Activated T-cell treated with anti-CD3 and anti-CD28 coated beads for 4 hours (primary cell): ENCODE measurements at places on chromosomes 4 and X.

DNA sequence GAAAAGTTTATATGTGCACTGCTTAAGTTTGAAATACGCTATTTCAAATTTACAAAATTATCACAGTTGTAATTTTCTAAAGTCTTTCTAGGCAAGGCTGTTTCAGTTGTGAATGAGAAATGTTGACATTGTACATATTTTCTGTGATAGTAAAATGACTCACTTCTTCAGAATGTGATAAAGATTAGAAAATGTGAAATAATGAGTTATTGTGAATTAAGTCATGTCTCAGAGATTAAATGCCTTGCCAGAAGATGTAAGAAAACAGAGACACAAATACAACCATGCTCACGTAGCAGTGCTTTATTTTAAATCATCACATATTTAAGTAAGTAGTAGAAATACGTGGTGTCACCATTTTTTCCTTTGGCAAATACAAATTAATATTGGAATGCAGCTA, 768 bp downstream of the CLCN4 start:
- DNase-seq: no peak

GRCh38 chr4:83631066-83631465, 95.2 kb downstream of the GPAT3 start:
- DNase-seq: no peak

GRCh38 chr4:15469402-15470127, at the start of gene CC2D2A:
CC2D2A (plus strand) TSS chr4:15469882; CDS start chr4:15475933, 6,051 bp downstream.
- DNase-seq: no peak

- DNase-seq: no peak
These were observed 44.7 kb downstream of the SCD5 start for GRCh38 chr4:82753725-82754410.

DNA sequence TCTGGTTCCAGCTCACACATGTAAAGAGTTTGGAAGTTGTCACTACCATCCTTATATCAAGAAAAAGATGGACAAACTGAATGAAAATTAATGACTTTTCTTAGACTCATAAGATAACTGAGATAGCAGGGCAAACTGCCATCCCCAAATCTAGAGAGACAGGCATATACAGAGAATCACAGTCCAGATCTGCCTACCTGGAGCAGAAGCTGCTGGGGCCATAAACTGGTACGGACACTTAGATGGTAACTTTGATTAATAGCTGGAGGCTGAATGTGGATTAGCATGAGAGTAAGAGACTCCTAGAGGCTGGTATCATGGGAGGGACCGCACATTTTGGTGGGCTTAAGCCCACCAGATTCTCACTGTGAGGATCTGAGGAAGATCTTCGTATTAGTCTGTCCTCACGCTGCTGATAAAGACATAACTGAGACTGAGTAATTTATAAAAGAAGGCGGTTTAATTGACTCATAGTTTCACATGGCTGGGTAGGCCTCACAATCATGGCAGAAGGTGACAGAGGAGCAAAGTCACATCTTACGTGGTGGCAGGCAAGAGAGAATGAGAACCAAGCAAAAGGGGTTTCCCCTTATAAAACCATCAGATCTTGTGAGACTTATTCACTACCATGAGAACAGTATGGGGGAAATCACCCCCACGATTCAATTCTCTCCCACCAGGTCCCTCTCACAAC, 10.8 kb upstream of the POLA1 start:
- no peak for DNase-seq

- DNase-seq: no peak
These were observed 3.3 kb downstream of the XPNPEP2 start for GRCh38 chrX:129741880-129742758.

DNA sequence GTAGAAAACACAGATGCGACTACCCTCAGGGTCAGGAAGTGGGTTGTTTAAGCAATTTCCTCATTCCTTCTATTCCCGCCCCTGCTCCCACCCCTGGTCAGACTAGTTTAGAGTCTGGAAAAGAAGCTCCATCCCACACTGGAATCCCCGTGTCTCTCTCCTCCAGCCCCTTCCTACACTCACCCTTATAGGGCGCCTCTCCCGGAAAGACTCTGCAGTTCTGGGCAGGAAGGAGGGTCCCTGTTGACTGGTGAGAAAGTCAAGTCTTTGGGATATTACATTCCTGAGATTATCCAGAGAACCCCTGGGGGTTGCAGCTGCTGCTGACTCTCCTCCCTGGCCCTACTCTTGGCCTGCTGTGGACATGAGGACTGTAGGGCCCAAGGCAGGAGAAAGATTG, 11.9 kb downstream of the STARD8 start:
- DNase-seq: no peak

GRCh38 chr4:73684097-73684496, 56.3 kb upstream of the CXCL8 start:
- no peak for DNase-seq

- DNase-seq: no peak
These were observed 1145.1 kb upstream of the POU3F4 start for GRCh38 chrX:82362990-82363389.

GRCh38 chr4:18582841-18583240, 561.3 kb upstream of the LCORL start:
- DNase-seq: no peak

DNA sequence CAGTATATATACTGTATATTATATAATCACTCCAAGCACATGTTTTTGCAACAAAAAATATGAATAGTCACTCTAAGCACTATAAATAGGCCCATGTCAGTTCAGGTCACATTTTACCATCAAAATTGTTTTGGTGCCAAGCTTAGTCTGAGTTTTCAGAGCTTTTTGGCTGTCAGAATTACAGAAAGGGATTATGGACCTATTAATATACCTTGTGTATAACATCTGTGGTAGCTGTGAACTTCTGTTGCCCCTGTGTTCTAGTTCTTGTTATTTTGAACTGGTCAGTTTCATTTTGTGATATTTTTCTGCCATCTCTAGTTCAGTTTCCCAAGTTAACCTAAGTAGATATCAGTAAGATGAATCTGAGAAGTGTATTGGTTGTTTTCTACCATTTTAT, 22.9 kb downstream of the EXOC1 start:
- no peak for DNase-seq

DNA sequence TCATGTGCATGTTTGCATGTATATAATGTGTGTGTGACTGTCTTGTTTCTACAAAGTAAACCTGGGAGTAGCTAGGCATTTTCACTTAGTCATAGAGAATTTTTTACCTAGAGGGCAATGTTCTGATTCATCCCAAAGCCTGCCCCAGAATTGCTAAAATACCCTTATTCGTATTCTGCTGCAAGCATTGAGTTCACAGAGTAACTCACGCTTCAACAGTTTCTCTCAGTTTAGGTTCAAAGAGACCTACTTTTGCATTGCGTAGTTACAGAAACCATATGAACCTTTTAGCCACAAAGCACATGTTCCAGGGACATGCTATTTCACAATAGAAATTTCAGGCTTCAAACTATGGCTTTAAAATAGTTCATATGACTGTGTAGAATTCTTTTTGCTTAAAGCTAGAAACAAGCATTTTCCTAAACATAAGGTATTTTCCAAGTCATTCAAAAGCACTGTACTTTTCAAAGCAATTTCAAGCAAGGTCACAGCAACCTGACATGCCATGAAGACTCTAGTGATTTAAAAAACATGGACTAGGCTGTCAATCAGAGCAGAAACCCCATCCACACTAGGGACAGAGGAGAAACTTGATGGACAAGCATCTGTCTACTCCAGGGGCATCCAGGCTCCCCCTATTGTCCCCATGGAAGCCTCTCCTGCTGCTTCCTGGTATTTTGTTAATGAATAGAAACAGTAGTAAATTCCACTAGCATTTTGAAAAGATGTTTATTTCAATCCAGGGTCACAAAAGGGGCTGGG, 81.5 kb upstream of the MAPK10 start:
- no peak for DNase-seq

DNA sequence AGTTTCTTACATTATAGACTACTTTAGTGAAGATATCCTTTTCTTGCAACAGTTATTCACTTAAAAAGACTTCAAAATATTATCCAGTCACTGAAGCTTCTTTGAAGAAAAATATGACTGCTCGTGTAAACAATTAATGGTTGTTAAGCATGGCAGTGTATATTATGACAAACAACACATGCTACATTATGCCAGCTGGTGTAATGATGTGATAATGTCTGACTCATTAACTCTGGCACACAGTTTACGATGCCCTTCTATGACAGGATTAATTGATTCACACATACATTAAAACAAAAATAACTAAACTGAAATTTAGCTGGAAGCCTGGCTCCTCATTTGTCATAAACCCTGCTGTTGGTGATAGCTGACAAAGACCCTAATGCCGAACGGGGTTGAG, 22.4 kb downstream of the GK2 start:
- no peak for DNase-seq

DNA sequence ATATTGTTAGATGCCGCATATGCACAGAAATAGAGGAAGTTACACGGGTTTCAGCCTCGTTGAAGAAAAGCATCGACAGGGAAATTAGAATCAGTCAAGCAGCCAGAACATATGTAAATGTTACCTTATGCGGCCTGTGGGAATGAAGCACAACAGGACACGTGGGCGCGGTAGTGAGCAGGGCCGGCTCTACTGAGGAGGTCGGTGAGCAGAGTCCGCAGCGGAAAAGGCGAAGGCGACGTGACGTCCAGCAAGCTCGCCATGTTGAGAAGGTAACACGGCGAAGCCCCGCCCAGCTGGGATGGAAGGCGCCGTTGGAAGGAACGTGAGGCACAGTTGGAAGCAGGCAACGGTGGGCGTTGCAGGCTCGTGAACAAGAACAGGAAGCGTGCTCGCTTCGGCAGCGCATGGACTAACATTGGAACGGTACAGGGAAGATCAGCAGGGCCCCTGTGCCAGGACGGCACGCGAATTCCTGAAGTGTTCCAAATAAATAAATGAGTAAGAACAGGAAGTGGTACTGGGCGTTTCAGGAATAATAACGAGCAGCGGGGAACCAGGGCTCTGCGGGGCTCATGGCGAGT, 54.6 kb downstream of the MTNR1A start:
- DNase-seq: no peak

GRCh38 chr4:61201961-61202637, 2.0 kb downstream of the ADGRL3 start:
- no peak for DNase-seq

DNA sequence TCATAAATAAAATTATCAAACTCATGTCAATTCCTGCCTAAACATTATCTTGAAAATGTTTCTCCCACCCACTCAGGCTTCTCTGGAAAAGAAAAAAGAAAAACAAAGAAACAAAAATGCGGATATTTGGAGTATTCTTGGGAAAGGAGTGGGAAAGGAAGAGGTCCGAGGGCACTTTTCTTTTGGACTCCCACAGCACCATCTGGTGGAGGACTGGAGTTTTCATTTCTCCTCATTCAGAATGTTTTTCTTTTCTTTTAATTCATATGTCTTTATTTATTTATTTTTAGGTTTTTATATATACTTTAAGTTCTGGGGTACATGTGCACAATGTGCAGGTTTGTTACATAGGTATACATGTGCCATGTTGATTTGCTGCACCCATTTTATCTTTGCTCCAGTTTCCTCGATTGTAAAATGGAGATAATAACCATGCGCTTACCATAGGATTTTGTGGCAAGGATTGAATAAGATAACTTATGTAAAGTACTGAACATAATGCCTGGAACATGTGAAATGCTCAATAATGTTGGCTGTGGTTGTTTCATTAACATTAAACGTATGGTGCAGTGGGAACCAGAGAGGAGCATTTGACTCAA, 8.0 kb upstream of the KCNE5 start:
- no peak for DNase-seq
